Right ventricle myocardium superior (tissue), 1 donor: ENCODE measurements at places on chromosomes 1 and 21.

- no peak for DNase-seq
Measured at GRCh38 chr1:162702628-162703027, 70.4 kb downstream of the DDR2 start.

- no peak for DNase-seq
Measured at GRCh38 chr1:198520524-198521254, 19.8 kb downstream of the ATP6V1G3 start.

GRCh38 chr1:204821476-204821875 is 49.2 kb upstream of the NFASC start:
- DNase-seq, result no peak

GRCh38 chr1:52002038-52002917 is 11.8 kb upstream of the RAB3B start:
- DNase-seq, result no peak

DNA sequence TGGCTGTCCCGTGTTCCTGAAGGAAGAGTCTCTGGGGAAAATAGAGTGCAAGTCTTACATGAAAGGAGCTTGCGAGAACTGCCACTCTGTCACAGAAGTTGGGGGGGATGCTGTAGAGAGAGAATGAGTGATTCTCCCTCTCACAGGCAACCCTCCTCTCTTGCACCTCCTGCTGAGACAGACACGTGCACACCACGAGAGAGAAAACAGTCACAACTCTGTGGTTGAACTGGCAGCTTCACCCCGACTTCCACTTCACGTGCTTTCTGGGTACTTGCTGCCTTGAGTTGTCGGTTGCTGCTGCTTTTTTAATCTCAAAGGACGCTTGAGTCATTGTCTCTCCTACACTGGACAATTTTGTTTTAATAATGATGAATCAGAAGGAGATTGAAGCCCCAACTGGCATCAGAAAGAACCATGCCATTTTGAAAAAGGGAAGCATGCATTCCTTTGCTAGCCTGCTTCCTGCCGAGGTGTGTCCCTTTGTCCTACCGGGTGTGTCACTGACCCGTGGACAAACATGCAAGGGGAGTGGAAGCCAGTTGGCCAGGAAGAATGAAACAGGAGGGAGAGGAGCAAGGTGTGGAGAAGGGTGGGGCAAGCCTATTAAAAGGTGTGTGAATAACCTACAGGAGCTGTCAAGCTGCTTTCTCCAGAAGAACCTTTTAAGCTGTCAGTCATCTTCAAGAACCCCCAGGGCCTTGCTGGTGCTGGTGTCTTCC is 164.2 kb downstream of the CACNA1E start:
- DNase-seq, result no peak
